ENCODE measurements at places on chromosomes 16 and 17. TPM values are rescaled to one million over a fixed set of nuclear protein-coding genes. Genes with fewer than 3 reads are reported as not detected.

- no peak for DNase-seq
These were observed 201.3 kb upstream of the IRX3 start for GRCh38 chr16:54487933-54488332.

- no peak for DNase-seq
These were observed 125.8 kb upstream of the SMURF2 start for GRCh38 chr17:64787921-64788271.

- DNase-seq: no peak
These were observed 21.4 kb downstream of the TRIM16 start for GRCh38 chr17:15662681-15663080.

- no peak for DNase-seq
These were observed 34.8 kb downstream of the FAM20A start for GRCh38 chr17:68566442-68566738.

- no peak for DNase-seq
These were observed 20.1 kb downstream of the TOX3 start for GRCh38 chr16:52526830-52527229.

Gene SRL
- not detected for total RNA-seq

DNA sequence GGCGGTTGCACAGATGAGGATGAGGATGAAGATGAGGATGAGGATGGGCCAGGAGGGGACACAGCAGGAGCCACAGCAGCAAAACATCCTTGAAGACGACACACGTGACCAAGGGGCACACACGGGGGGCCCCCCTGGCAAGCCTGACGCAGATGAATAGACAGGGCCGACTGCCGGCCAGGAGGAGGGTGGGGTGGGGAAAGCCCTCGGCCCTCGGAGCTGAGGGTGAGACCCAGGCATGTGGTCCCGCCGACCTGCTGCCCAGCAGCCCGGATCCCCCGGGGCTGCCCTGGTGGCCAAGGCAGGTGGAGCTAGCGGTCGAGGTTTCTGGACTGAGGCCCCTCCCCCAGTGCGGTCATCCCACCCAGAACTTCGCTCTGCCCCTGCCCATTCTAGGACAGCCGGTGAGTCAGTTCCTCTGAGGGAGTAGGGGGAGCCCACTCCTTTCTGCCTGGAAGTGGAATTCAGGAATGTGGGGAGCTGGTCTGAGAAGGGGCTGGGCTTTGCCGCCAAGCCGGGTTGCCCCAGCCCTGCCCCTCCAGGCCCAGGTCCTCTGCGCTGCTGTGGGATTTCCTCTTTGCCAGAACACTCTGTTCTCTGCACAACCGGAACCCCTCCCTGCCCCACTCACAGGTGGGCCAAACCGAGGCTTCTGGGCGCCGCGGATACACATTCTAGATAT, 9.9 kb downstream of the CYGB start:
- no peak for DNase-seq

Gene PLD6
- 4.7 TPM for total RNA-seq

- DNase-seq: no peak
These were observed 11.7 kb upstream of the PRPSAP1 start for GRCh38 chr17:76365256-76365903.

- DNase-seq: no peak
These were observed 16.5 kb upstream of the CLEC18C start for GRCh38 chr16:70157105-70157476.

Gene EIF4A3
- 233 TPM for total RNA-seq

DNA sequence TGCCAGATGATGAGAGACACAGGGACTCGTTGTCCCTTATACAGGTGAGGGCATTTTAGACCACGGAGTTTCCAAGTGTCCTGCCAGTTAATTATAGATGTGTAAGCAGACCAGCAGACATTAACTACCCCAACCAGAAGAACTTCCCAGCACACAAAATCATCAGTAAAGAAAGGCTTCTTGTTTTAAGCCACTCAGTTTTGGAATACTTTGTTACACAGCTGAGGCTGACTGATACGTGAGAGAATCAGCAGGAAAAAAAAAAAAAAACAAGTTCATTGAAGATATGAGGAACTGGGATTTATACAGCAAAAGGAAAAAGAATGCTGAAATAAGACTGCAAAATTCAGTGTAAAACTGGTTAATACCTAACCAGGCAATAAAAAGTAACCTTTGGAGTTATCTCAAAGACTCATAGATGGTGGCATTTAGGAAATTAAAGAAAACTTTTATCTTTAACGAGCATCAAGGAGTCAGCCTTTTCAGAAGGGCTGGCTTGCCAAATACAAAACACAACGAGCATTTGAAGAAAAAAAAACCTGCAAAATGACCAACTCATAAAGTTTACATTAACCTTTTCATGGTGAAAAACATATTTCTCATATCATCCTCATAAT, 28.1 kb downstream of the TMEM238L start:
- DNase-seq: no peak

- no peak for DNase-seq
These were observed 686 bp upstream of the RHOT2 start for GRCh38 chr16:667113-667779.
